Kidney tubule cell (primary cell): ENCODE measurements at places on chromosomes 13 and 19.

- no peak for DNase-seq
These were observed 2.9 kb upstream of the ZIC5 start for GRCh38 chr13:99974296-99974938.

GRCh38 chr19:10655457-10656312, 1.5 kb downstream of the ILF3 start:
- peak; percentile 41 for DNase-seq

DNA sequence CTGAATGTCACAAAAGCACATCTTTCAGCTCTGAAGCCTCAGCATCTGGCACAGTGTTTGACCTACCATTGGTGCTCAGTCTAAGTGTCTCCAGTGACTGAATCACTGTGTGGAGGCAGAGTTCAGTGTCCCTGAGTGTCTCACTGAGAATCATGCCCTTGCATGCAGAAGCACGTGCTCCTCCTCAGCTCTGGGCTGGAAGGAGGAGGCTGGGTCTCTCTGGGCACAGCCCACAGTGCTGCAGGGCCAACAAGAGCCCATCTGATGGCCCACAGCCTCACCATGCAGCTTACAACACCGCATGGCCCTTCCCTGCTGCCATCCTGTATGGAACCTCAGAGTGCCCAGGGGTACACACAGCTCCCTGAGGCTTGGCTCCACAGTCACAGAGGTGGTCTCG, 86.1 kb downstream of the TEX26 start:
- no peak for DNase-seq

GRCh38 chr19:11942843-11943108, 17.9 kb downstream of the ZNF700 start:
- DNase-seq = no peak

GRCh38 chr13:112923962-112924361, 45.1 kb upstream of the MCF2L start:
- DNase-seq = no peak

- no peak for DNase-seq
These were observed 14.9 kb upstream of the ZNF611 start for GRCh38 chr19:52749780-52750179.

- peak; percentile 94 for DNase-seq
These were observed 5.0 kb downstream of the PPP1R37 start for GRCh38 chr19:45097776-45098520.

DNA sequence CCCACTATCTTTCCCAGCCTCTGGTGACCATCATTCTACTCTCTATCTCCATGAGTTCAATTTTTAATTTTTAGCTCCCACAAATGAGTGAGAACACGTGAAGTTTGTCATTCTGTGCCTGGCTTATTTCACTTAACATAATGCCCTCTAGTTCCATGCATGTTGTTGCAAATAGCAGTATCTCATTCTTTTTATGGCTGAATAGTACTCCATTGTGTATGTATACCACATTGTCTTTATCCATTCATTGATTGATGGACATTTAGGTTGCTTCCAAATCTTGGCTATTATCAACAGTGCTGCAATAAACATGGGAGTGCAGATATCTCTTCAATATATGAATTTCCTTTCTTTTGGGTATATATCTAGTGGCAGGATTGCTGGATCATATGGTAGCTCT, 22.9 kb upstream of the ZFP82 start:
- no peak for DNase-seq

DNA sequence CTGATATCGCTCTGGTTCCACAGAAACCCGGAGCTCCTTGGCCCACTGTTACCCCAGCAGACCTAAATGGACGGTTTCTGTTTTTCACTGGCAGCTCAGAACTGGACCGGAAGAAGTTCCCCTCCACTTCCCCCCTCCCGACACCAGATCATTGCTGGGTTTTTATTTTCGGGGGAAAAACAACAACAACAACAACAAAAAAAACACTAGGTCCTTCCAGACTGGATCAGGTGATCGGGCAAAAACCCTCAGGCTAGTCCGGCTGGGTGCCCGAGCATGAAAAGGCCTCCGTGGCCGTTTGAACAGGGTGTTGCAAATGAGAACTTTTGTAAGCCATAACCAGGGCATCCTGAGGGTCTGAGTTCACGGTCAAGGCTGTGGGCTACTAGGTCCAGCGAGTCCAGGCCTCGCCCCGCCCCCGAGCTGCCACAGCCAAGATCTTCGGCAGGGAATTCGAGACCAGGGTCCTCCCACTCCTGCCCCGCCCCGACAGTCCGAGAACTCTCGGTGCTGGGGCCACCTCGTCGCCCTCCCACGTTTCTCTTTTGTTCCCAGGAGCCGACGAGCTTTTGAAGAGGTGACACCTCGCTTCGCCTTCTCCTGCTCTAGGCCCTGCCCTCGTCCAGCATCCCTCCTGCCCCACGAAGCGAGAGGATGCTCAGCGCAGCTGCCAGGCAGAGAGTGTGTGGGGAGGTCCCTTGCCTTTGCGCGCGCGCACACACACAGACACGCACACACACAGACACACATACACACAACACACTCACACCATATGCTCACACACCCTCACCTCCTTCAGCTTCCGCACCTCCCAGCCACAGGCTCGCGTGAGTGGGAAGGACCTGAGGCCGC, 8.8 kb downstream of the ZIC2 start:
- DNase-seq = no peak

GRCh38 chr13:102977471-102977870, 88.7 kb downstream of the SLC10A2 start:
- DNase-seq = peak; percentile 37

DNA sequence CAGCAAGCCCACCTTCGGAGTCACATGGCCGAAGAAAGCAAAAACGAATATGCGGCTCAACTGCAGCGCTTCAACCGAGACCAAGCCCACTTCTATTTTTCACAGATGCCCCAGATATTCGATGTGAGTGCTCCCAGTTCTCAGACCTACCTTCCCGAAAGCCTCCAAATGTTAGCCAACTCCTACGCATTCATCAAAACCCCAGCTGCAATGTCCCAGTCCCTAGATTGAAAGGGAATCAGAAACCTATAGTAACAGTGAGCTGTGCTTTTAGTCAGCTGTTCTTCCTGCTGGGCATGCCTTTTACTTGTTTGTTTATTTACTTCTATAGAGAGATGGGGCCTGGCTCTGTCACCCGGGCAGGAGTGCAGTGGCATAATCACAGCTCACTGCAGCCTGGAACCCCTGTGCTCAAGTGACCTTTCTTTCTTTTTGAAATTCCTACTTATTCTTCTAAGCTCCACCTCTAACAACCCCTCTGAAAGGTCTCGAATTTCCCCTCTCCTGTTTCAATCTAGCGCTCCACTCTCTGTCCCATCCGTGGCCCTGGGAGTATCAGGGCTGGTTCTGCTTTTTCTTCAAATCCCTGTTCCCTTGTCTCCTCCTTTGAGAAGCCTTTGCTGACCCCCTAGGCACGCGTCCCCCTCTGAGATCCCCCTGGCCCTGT, 4.4 kb downstream of the TRIP10 start:
- no peak for DNase-seq

GRCh38 chr13:109440320-109440719, 346.1 kb downstream of the IRS2 start:
- no peak for DNase-seq

- peak; percentile 42 for DNase-seq
These were observed 4.3 kb downstream of the DOT1L start for GRCh38 chr19:2167896-2168618.

- peak; percentile 13 for DNase-seq
These were observed 117.2 kb downstream of the UBL3 start for GRCh38 chr13:29733147-29733611.

DNA sequence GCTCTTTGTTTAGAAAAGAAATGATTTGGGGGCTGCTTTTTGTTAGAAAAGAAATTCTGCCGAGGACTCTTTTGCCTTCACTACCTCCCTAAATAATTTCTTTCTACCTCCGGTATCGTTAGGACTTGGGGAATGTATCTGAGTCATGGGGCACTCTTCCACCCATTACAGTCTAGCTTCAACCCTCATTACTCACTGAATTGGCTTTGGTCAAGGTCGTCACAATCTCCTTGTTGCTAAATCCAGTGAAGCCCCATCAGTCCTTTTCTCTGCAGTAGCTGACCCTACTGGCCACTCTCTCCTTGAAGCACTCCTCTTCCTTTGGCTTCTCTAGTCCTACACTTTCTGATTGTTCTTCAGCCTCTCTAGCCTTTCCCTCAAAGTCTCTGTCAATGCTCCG, 34.0 kb downstream of the WDR87 start:
- no peak for DNase-seq

GRCh38 chr13:65307056-65307455, 1923.1 kb downstream of the PCDH9 start:
- DNase-seq = no peak

DNA sequence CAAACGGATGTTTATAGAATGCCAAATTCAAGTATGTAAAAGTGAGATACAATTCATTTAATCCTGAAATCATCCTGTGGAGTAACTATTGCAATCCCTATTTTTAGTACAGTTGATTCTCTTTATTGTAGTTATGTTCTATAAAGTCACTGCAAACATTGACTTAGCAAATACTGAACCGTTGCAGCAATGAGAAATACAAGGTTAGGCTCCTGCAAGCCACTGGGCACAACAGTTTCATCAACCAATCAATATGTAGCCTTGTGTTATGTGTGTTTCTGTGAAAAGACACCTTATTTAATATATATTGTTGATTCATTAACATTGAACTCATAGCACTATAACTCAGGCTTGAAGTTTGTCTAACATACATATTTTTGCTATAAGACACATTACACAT, 174.4 kb downstream of the DCT start:
- DNase-seq = no peak

DNA sequence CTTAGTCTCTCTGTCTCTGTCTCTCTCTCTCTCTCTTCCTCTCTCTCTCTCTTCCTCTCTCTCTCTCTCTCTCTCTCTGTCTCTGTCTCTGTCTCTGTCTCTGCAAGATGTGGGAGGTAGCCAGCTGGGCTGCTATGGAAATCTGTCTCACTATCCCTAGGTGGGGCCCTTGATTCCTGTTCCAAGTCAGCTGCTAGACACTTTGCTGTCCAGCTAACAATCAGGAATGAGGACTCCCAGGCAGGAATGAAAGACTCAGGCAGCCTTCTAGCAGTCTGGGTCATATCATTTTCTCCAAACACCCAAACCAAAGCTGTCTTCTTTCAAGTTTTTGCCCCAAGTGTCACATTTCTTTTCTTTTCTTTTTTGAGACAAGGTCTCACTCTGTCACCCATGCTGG, 23.2 kb downstream of the CATSPERD start:
- no peak for DNase-seq

DNA sequence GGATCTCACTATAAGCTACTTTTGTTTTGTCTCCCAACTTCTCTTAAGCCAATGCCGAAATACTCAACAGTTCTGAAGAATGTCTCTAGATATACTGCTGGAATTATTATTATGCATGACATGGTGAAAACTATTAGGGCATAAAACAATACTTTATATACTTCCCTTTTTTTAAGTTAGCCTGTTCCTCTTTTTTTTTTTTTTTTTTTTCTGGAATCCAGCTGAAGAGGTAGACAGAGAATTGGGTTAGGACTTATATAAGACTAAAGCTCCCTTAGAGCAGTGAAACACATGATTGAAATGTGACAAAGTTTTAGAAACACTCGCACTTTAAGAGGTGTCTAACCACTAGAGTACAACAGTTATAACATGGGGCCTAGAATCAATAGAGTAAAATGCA, 850.9 kb upstream of the PCDH9 start:
- DNase-seq = no peak

- peak; percentile 14 for DNase-seq
These were observed 1551.1 kb downstream of the EFNB2 start for GRCh38 chr13:104984296-104984818.

- no peak for DNase-seq
These were observed 230.6 kb downstream of the ZNF536 start for GRCh38 chr19:30602661-30603350.

DNA sequence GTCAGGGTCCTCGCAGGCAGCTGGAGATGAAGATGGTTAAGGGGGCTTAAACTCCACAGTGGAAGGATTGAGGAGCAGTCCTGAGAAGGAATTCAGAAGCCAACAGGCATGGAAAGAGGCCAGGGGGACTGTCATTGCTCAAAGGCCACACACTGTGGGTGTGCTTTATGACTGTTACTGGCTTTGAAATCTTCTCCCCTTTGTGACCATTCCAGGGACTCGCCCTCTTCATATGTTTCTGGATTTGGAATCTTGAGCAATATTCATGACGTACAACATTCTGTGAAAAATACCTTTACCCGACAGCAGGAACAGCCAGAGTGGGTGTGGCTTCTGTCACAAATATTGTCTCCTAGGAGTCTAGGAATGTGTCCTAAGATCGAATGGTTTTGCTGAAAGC, 16.6 kb downstream of the CEACAM7 start:
- DNase-seq = no peak

- DNase-seq = no peak
These were observed 111.6 kb downstream of the GGACT start for GRCh38 chr13:100476963-100477362.

- no peak for DNase-seq
These were observed 32.6 kb downstream of the KBTBD6 start for GRCh38 chr13:41099986-41100385.

DNA sequence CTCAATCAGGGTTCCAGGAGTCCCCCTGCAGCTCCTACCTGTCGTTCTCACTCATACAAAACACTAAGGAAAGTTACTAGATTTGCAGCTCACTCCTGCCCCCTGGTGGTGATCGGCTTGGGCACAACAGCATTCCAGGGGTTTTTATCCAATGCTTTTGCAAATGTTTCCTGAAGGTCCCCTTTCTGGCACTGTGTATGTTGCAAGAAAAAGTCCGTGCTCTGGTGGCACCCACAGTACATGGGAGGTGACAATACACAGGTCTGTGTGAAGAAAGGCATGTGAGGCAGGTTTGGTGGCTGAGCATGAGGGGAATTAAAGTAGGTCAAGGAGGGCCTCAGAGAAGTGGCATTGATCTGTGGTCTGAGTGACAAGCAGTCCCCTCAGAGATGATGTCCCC, 8.6 kb upstream of the TYK2 start:
- peak; percentile 85 for DNase-seq

DNA sequence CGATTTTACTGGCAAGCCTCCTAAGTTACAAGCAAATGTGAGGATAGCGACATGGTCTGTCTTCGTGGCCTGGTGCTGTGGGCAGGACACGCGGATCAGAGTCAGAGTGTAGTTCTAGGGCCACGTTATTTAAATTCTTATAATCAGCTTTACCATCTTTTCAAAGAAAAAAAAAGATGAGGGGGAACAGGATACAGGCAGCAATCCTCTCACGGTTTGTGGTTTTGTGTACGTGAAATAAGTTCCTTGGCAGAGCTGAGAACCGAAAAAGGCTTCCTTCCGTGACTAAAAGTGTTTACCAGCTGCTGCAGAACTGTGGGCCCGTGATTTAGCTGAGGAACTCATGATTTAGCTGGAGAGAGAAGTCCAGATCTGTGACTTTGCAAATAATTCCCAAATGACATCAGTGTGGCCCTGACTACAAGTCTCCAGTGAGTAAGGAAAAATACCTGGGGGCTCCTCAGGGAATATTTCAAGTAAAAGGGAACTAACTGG, 27.2 kb downstream of the RCBTB2 start:
- peak; percentile 43 for DNase-seq
